Nucleus accumbens (tissue), 56 donors: ENCODE measurements at places on chromosomes 6 and 20.

DNA sequence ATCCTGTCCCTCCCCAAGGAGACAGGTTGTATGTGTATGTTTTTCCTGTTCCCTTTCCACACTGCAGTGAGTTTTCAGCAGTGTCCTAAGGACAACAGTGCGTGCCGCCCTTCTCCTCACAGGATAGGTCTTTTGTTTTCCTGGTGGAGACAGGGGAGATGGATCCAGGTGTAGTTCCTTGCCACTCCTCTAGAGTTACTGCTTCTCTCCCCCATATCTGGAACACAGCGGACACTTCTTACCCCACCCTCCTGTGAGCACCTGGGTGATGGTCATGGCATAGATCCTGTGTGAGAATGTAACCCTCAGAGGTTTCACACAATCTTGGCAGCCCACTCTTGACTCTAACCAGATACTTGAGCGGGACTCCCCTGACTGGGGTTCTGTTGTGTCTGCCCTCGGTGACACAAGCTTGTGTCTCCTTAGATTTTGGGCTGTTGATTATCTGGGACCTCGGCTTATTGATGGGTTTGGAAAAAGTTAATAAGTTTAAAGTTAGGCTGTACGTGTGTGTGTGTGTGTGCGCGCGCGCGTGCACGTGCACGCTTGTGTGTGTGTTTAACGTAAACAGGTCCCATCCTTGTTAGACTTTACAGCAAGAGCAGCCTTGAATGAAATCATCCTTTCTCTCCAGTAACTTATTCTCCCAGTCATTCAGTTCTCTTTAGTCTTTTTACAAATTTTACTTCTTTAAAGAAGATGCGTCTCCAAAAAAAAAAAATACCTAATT lies 131.3 kb upstream of the EDN1 start:
- no peak for DNase-seq

GRCh38 chr6:163892824-163893561 lies 478.5 kb downstream of the QKI start:
- DNase-seq: no peak

GRCh38 chr6:56686429-56686828 lies 43.7 kb upstream of the DST start:
- no peak for DNase-seq

- DNase-seq: no peak
These were observed 50.8 kb upstream of the MCUR1 start for GRCh38 chr6:13865141-13865540.

DNA sequence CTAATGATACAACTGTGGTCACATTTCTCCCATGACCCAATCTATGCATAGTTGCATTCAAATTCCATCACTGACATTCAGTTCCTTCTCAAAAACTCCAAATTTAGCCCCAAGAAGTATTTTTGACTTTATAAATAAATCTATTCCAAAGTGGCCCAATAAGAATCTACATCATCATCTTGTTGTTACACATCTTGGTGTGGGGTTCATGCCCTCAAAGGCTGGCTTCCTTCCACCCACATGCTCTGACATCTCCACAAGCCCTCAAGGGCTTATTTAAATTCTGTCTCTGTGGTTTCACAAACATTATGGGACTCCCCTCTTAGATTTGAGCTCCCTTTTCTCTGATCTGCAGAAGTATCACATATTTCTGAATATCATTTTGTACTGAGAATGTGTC lies 585.3 kb upstream of the BTBD3 start:
- DNase-seq: no peak
